ENCODE measurements at places on chromosomes 12 and 14. TPM values are rescaled to one million over a fixed set of nuclear protein-coding genes. Genes with fewer than 3 reads are reported as not detected.

The SPIC gene
- not detected for total RNA-seq

The C1QL4 gene
- total RNA-seq = not detected

The HOXC4 gene
- total RNA-seq = not detected

The TGFB3 gene
- 2.4 TPM for total RNA-seq

The IQSEC3 gene
- total RNA-seq = 0.39 TPM

The BTG1 gene
- total RNA-seq = 97.7 TPM

The APOF gene
- total RNA-seq = not detected

Data from T-helper 2 cell treated with Interferon-gamma antibody and Interleukin-4, amounts not matched to agents 100 ng/mL and 5 ng/mL, for 36 hours (primary cell).